Type B pancreatic cell (in vitro differentiated cells): ENCODE measurements at places on chromosomes 1 and 21. TPM values are rescaled to one million over a fixed set of nuclear protein-coding genes. Genes with fewer than 3 reads are reported as not detected.

CLIC6 gene
- total RNA-seq = 6.2 and 17.6 TPM in 2 replicates

LCE1B gene
- total RNA-seq = not detected in 2 replicates

OR2T35 gene
- not detected in 2 replicates for total RNA-seq

TNNT2 gene
- 21.3 and 63.9 TPM in 2 replicates for total RNA-seq

TTLL10 gene
- 0.88 and 1.4 TPM in 2 replicates for total RNA-seq

GNAT2 gene
- total RNA-seq = not detected in 2 replicates

TEX38 gene
- not detected in 2 replicates for total RNA-seq

FYB2 gene
- 0.76 and 1.3 TPM in 2 replicates for total RNA-seq

GNB1 gene
- 279 and 297 TPM in 2 replicates for total RNA-seq

UMODL1 gene
- total RNA-seq = 0.36 and 1.0 TPM in 2 replicates

HSD3B1 gene
- 1.3 and 10.3 TPM in 2 replicates for total RNA-seq

ZYG11A gene
- total RNA-seq = 0.31 and 0.64 TPM in 2 replicates

DEDD gene
- 31.3 and 41.0 TPM in 2 replicates for total RNA-seq

ZFP69B gene
- total RNA-seq = 3.2 and 9.5 TPM in 2 replicates

HFM1 gene
- 1.5 and 7.1 TPM in 2 replicates for total RNA-seq

GJA8 gene
- not detected in 2 replicates for total RNA-seq

ETV3L gene
- not detected in 2 replicates for total RNA-seq

C1orf210 gene
- 9.9 and 17.2 TPM in 2 replicates for total RNA-seq

TTC22 gene
- 7.0 and 12.4 TPM in 2 replicates for total RNA-seq

PAQR6 gene
- 9.2 and 19.0 TPM in 2 replicates for total RNA-seq

CSMD2 gene
- total RNA-seq = 0.48 and 1.8 TPM in 2 replicates

NR1I3 gene
- total RNA-seq = not detected in 2 replicates

FCGR3A gene
- 0.17 TPM in 1 of 2 replicates, not detected in the other for total RNA-seq

UBE2U gene
- total RNA-seq = not detected in 2 replicates

OLIG2 gene
- total RNA-seq = 1.4 TPM in 1 of 2 replicates, not detected in the other

CAMK1G gene
- 2.0 and 9.4 TPM in 2 replicates for total RNA-seq

SYF2 gene
- 33.7 and 35.9 TPM in 2 replicates for total RNA-seq

OR2L5 gene
- total RNA-seq = not detected in 2 replicates

RAVER2 gene
- total RNA-seq = 26.5 and 28.0 TPM in 2 replicates

TMCC2 gene
- total RNA-seq = 3.0 and 6.2 TPM in 2 replicates

CELSR2 gene
- total RNA-seq = 23.4 and 35.5 TPM in 2 replicates
